ENCODE measurements at places on chromosomes 13 and 19.

DNA sequence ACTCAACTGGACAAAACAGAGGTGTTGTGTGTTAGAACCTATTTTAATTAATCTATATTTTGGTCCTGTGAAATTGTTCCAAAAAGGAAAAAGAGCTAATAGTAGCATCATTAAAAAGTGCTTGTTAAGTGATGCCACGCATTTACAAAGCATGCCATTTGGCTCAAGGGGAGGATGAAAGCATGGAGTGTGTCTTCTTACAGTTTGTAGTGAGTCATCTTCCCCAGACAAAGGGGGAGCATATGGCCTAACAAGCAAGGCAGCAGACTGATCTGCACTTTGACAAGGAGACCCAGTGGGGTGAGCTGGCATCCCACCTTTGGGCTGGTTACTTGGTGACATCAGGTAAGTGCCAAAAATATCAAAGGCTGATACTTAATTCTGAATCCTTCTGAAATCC is 297.0 kb downstream of the FGF9 start:
- DNase-seq, result no peak

GRCh38 chr13:109684824-109685202 is 101.6 kb downstream of the IRS2 start:
- peak; percentile 31 for DNase-seq

GRCh38 chr19:43956827-43957226 is 5.8 kb downstream of the ZNF221 start:
- DNase-seq, result no peak

DNA sequence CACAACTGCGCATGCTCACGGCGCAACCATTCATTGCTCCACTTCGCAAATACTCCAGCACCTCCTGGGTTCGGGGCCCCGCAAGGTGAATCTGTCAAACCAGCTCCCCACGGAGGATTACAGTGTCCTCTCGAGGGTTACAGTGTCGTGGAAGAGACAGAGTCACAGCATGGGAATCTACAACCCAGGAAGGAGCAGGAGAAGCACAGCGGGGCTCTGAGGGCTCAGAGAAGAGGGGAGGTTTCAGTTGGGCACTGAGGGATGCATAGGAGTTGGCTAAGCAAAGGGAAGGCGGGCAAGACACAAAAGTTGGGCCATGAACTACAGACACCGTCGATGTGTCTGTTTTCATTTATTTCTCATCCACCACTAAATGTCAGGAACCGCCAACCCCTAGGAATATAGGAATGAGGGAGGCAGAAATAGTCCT is 1.0 kb upstream of the GTF2F1 start:
- DNase-seq, result no peak

- no peak for DNase-seq
Observed at GRCh38 chr13:113371061-113371460, 7.1 kb upstream of the GRTP1 start.

GRCh38 chr19:50311723-50312635 is 17.2 kb downstream of the KCNC3 start:
- DNase-seq, result no peak

DNA sequence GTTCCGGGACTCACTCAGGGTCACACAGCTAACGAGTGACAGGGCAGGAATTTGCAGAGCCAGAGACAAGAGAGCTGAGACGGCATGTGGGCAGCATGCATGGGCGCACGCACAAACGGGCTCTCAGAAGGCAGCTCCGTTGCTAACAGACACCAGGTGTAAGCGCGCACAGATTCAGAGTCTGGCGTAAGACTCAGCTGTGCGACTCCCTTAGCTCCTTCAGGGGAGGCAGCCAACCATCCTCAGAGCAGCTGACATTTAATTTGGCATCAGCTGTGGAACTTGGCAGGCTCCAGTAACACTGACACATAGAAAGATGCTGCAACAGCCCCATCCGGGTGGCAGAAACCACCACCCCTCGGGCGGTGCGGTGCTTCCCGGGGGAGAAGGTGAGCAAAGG is 7.5 kb upstream of the TM6SF2 start:
- no peak for DNase-seq

DNA sequence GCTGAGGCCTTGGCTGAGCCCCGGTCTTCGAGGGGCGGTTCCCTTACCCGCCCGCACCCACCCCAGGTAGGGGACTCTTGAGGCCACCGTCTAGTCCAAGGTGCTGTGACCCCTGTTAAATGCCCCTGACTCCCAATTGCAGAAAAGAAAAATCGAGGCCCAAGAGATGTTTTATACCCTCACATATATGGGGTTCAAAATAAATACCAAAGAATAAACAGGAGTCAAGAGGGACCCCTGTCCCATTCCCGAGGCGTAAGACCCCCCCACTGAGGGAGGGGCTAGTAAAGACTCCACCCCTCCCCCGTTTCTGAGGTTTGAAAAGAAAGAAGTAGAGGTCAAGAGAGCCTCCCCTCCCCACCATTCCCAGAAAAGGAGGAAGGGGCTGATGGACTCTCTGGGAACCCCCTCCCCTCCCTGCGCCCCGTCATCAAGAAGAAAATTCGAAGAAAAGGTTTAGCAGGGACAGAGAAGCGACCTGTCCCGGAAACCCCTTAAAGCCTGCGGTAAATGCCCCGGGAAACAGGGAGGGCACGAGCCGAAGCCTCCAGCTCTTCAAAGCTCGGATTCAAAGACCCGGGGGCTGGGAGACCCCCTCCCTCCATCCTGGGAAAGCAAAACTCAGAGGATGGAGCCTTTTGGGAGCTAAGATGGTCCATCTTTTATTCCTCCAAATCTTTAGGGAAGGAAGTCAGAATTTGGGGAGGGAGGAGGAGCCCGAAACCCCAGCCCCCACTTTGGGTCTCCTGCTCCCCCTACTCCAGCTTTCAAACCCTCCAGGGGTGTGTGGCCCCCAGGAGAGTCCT is 755 bp upstream of the RAB3A start:
- DNase-seq, result peak; percentile 52
